ENCODE measurements at places on chromosomes 7 and 10.

DNA sequence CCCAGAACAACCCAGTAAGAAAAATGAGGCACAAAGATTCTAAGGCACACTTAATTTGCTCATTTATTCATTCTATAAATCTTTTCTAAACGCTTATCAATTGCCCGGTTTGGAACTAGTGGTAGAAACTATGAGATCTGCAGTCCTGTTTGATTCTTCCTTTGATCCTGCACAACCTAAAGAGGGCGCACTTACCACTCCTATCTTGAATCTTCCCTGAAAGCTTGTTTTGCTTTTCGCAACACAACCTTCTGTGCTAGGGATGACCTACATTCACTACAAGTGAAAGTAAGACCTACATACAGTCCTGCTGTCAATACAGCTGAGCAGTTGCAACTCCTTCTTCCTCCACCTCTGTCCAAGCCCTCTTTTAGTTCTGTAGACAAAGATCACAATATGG, 12.6 kb upstream of the ARL4A start:
- no peak for DNase-seq

- DNase-seq: no peak
Measured at GRCh38 chr10:76080991-76081390, 649.6 kb downstream of the LRMDA start.

- DNase-seq: no peak
Measured at GRCh38 chr7:11750191-11750590, 81.8 kb downstream of the THSD7A start.

DNA sequence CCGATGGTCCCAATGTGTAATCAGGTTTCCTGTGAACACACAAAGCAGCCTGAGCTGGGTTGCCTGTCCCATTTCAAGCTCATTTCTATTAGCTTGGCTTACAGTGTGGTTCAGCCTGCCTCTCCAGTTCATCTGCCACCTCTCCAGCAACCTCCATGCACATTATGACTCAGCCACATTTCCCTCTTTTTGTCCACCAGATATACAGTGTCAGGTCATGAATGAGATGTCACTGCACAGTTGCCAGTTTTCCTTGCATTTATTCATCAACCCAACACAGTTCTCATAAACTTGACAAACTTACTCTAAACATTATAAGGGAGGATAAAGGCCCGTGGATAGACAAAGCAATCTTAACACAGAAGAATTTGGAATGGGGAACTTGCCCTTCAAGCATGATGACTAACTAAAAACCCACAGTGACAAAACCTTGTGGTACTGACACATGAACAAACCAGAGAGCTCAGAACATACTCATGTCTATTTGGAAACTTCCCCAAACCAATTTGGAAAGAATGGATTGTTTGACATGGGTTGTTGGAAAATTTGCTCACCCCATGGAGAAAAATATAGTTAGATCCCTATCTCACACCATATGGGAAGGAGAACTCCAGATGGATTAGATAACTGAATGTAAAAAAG, 2.5 kb upstream of the CFAP58 start:
- no peak for DNase-seq

- no peak for DNase-seq
Measured at GRCh38 chr10:116808706-116809105, 40.6 kb upstream of the ENO4 start.

GRCh38 chr7:46565253-46566096, 644.4 kb upstream of the IGFBP3 start:
- DNase-seq: no peak

DNA sequence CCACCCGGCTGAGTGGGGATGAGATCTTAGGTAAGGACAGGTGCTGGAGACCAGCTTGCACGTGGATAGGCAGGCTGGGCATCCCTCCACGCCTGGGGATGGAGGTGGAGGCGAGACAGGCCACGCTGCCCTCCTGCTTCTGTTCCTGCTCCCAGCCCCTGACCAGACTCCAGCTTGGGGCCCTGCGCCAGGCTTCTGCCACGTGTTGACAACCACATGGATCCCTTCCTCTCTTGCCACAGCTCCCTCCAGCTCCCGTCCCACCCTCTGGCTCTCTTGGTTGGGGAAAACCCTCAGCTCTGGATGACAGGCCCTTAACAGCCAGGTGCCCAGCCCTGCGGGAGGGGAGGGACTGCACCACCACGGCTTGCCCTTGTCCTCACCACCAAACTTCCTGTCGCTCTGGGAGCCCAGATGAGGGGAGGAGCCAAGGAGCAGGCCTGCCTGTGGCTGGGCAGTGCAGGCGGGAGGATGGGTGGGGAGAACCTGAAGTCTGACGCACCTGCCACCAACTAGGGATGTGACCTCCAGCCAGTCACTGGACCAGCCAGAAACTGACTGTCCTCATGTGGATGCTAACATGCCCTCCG, 36.0 kb downstream of the KCNH2 start:
- DNase-seq: no peak

- no peak for DNase-seq
Measured at GRCh38 chr10:90805206-90805605, 52.6 kb downstream of the HTR7 start.

GRCh38 chr10:76319661-76320060, 888.2 kb downstream of the LRMDA start:
- no peak for DNase-seq

- DNase-seq: no peak
Measured at GRCh38 chr7:153034791-153035190, 275.2 kb downstream of the ACTR3B start.

DNA sequence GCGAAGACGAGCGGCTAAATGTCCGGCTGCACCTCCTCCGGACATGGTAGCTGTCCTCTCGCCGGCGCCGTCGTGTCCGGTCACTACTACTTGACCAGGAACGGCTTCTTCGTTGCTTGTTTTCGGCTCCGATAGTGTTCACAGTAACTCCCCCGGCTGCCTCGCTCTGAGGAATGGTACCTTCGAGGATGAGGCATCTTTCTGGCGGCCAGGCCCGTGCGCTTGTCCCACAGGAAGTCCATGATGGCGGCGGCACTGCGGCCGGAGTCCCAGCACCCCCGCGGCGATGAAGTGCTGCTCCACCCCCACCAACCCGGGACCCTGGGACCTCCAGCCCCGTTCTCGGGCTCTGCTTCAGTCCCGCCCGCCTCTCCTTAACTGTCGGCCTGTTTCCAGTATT, 11.0 kb upstream of the CCDC126 start:
- DNase-seq: no peak

GRCh38 chr10:119079599-119080520, 757 bp downstream of the EIF3A start:
- DNase-seq: peak; percentile 60

DNA sequence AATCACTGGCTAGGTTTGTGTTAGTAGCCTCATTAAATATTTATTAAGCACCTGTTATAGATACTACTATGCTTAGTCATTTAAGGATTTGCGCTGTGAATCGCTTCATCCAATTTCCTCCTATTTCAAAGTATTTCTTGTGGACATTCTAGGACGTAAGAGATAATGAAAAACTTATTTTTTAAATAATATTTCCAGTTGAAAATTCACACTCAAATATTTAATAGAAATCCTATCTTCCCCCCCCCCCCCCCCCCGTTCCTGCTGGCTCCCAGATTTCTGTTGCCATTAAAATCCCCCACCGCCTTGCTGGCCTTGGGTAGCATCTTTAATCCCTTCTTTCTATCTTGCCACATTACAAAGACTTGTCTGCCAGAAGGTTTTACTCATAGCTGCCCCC, 6.0 kb downstream of the INSYN2A start:
- DNase-seq: no peak

DNA sequence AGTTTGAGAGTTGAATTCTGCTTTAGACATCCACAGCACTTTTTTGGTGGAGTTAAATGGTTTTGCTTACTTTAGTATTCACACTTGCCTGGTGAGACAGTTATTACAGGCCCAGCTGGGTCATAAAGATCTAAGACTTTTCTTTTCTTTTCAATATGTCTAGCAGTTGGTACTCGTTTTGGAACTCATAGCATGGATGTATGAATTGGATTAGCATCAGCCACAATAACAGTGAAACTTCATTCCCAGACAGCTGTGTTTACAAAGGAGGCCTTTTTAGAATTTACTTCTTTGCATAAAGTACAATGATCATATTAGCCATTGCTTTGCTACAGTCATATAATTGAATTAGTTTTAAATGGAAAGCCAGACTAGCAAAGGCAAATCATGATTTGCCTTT, 168.4 kb upstream of the DKK1 start:
- DNase-seq: no peak

DNA sequence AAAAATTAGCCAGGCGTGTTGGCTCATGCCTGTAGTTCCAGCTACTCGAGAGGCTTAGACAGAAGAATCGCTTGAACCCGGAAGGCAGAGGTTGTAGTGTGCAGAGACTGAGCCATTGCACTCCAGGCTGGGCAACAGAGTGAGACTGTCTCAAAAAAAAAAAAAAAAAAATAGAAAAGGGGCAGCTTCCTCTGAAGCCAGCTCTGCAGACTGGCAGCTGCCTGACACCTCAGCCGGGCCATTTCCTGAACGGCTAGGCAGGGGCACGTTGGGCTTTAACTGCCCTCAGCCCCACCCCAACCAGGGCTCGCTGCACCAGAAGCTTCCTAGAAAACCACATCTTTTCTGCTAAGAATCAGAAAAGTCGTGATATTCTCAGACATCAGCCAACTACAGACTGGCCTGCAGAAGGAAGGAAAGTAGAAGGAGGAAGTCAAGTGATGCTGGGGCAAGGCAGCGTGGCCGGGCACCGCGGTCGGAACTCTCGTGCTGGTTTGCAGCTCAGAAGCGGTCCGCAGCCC, 38.0 kb downstream of the PRKAG2 start:
- no peak for DNase-seq

- DNase-seq: no peak
Measured at GRCh38 chr7:16129431-16130110, 291.8 kb downstream of the CRPPA start.

GRCh38 chr10:119138346-119139306, 26.9 kb downstream of the SFXN4 start:
- DNase-seq: no peak

GRCh38 chr7:108724251-108725100, 154.8 kb downstream of the DNAJB9 start:
- DNase-seq: no peak

GRCh38 chr10:50636618-50637579, 13.1 kb upstream of the SGMS1 start:
- no peak for DNase-seq

- DNase-seq: no peak
Measured at GRCh38 chr7:18566829-18567228, 71.3 kb downstream of the HDAC9 start.

DNA sequence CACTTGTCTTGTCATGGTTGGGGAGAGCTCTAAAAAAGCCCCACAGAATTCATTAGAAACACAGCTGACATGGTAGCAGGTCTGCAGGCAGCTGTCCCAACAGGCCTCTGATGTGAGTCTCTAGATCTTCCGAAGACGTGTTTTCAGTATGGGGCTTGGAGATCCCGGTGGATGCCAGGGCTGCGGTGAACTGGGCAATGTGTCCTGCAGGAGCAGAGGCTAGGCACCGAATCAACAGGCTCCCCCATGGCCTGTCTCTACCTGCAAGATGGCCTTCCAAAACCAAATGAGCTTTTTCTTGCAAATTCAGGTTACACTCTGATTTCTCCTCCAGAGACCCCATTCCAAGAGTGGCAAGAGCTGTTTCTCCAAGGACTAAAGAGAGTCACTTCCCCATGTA, 2.9 kb downstream of the CPXM2 start:
- DNase-seq: no peak

DNA sequence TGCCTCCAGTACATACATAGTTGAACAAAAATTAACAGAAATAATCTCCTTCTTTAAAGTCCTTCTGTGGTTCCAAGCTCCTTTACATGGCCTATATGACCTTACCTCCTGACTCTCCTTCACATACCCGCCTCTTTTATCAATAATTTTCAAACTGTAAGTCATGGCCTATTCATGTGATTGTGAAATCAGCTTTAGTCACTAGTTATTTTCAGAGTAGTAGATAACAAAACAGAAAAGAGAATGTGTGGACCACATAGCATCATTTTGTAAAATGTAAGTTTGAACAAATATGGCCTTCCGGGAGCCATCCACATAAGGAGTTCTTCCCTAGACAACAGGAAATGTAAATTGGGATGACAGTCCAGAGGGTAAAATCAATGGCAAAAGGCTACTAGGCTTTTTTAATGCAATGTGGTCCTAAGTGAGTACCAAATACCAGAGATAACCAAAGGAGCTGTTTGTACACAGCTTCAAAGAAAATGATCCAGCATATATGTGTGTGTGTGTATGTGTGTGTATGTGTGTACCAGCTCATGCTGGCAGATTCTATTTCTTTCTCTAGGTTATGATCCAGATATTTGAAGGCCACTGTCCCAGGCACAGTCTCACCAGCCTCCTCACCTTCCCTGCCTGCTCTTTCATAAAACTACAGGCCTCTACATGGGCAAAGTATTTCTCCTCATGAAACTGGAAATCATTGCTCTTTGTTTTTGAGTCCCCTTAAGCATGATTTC, 12.3 kb upstream of the FAM133B start:
- DNase-seq: no peak

DNA sequence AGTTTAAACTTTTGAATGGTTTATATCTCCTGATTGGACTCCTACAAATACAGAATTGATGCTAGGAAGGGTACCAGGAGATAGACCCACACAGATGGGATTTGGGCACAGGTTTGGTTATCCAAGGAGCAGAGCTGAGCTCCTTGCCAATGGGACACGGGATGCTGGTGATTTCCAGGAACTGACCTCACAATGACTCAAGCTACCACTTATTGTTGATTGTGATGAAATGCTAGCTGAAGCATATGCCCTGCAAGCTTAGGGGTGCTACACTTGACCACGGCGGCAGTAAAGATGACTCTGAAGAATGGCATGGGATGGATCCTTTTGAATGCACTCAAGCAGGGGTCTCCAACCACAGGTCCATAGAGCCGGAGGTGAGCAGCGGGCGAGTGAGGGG, 45.5 kb upstream of the VKORC1L1 start:
- no peak for DNase-seq

DNA sequence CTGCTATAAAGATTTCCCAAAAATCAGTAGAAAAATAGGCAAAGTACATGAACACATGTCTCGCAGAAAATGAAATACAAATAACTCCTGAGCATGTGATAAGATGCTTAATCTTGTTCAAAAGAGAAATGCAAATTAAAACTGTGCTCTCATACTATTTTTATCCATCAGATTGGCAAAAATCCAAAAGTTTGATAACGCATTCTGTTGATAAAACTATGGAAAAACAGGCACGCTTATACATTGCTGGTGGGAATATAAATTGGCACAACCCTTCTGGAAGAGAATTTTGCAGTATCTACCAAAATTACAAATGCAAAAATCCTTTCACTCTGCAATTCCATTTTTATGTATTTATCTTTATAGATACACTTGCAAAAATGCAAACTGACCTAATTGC, 315.0 kb downstream of the GRID1 start:
- DNase-seq: no peak

- no peak for DNase-seq
Measured at GRCh38 chr10:77029777-77030717, 607.6 kb downstream of the KCNMA1 start.

GRCh38 chr7:138292951-138293350, 167.1 kb upstream of the TRIM24 start:
- DNase-seq: no peak

- DNase-seq: no peak
Measured at GRCh38 chr7:141460781-141461715, 90.2 kb upstream of the AGK start.

- DNase-seq: no peak
Measured at GRCh38 chr7:88169717-88170320, 50.0 kb downstream of the SRI start.

Data from activated naive CD4-positive, alpha-beta T cell (primary cell).